Activated naive CD4-positive, alpha-beta T cell treated with anti-CD3 and anti-CD28 coated beads, Interleukin-2, amount 10 ng/mL, durations not matched to agents 7 days and 5 days (primary cell): ENCODE measurements at places on chromosomes 6 and 20.

- no peak for DNase-seq
These were observed 9.2 kb downstream of the ENPP3 start for GRCh38 chr6:131646249-131646670.

DNA sequence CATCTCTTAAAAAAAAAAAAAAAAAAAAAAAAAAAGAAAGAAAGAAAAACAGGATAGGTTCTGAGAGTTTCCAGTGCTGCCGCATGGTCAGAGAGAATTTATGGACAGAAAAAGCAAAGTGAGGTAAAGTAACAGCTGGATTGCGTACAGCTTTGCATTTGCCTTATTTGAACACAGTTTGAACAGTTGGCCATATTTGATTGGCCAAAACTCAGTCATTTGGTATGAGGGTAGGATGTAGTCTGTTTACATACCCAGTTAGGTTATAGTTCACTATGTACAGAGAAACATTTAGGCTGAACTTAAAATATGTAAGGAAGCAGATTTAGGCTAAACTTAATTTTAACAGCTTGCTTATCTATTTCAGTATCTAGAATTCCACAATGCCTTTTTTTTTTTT is 17.5 kb upstream of the L3MBTL1 start:
- no peak for DNase-seq

DNA sequence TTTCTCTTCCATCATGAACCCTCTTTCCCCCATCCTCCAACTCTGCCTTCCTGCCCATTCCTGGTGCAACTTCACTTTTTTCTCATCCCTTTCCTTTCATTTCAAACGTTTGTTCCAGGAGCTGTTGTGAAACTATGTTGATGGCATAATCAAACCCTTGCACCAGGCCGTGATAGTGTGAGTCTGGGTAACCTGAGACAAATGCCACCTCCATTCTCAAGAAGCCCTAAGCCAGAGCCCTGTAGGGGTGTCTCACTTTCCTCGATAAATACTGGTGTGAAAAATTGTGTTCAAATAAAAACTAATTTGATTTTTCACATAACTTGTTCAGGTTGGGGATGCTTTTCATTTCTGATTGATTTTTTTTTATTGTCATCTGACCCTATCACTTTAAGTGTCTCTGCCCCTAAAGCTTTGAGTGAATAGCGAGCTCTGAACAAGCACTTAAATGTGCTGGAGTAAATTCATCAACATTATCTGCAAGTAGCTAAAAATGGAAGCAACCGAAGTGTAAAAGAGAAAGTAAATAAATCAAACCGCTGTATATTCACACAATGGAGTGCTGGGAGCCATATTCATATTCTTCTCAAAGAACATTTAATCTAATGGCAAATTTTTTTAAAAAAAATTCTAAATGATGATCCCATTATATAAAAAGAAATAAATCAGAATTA is 303.1 kb upstream of the CDYL start:
- DNase-seq, result no peak

GRCh38 chr6:94071835-94072234 is 652.5 kb upstream of the EPHA7 start:
- DNase-seq, result no peak

GRCh38 chr20:24863356-24863755 is 85.7 kb upstream of the CST7 start:
- no peak for DNase-seq

DNA sequence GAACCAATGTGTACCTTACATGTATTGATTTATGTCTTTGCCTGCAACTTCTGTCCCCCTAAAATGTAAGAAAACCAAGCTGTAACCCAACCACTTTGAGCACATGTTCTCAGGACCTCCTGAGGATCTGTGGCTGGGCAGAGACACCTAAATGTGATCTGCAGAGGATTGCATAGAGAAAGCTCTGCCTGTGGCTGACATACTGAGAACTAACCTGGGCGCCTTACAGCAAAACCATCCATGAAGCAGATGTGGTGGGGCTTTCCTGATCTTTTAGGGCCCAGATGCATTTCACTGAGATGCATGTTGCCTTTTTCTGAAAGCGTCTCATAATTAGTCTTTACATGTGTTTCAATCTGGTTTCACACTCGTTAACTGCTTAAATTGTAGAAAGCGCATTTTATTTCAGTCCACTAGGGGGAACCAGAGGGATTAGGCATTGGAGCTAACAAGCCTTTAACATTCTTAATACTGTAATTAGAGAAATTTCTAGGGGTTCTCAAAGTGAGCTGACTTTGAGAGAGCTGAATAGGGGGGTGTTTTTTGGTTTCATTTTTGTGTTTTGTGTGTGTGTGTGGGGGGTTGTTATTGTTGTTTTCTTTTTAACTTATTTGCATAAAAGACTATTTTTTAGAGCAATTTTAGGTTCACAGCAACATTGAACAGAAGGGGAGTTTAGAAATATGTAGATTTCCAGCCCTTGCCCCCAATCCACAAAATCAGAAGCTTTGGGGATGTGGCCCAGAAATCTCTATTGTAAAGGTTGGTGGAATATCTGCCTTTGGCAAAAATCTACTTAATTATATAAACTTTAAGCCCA is 50.9 kb upstream of the FAM184A start:
- DNase-seq, result no peak

DNA sequence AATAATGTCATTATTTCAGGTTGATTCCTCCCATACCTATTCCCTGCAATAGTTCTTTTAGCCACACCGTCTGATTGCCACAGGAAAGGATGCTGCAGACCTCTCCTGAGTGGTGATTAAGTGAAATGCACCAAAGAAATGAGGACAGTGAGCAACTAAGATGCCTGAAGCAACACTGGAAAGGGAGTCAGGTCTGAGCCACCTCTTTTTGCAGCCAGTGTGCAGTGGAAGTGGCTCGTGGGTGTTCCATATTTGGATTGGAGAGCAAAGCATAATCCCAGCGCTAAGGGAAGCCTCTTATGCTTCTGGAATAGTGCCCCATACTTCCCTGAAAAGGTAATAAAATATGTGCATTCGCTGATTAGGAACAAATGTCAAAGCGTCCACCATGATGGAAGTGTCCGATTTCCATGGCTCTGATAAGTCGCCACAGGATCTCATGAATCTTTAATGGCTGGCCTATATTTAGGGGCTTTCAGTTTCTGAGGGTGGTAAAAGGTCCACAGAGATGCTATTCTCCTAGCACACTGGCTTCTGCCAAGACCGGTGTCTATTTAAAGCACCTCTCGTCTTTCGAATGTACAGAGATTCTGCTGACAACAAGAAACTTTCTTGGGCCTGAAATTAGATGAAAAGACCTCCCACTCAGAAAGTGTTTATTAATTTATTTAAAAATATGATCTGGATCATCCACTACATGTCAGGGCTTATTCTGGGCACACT is 253.9 kb downstream of the SLC24A3 start:
- DNase-seq, result no peak

DNA sequence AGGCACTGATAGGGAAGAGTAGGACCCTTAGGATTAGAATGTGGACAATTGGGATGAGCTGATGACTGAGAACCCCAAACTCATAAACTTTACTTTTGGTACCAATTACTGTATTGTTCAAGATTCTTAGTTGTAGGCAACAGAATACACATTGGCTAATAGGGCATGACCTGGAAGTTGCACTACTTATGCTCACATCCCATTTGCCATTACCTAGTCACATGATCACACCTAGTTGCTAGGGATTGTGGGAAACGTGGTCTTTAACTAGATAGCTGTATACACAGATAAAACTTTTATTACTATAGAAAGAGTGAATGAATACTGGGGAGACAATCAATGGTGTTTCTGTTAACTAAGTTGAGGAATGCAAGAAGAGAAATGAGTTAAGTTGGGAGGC is 113.4 kb upstream of the AKIRIN2 start:
- DNase-seq, result no peak

DNA sequence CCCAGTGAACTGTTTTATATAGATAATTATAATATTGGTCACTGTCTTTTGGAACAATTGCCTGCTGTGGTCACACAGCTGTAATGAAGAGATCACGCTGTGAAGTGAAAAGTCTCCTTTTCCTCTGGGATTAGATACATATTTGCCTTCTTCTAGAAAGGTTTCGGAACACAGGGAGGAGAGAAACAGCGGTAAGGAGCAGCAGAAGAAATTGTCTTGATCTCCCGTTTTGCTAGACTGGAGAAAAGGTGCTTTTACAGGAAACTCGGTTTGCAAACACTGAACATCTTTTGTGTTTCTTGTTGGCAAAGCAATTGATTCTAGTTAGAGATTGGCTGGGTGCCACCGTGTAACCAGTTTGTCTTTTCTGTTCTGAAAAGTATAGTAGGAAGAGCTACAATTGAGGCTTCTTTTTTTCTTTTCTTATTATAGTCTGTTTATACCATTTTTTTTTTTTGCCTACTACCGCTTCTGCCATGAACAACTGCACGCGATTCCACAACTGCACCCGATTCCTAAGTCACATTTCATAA is 404.1 kb upstream of the ID4 start:
- no peak for DNase-seq

- DNase-seq, result no peak
These were observed 7.2 kb upstream of the KCNB1 start for GRCh38 chr20:49489688-49490087.

DNA sequence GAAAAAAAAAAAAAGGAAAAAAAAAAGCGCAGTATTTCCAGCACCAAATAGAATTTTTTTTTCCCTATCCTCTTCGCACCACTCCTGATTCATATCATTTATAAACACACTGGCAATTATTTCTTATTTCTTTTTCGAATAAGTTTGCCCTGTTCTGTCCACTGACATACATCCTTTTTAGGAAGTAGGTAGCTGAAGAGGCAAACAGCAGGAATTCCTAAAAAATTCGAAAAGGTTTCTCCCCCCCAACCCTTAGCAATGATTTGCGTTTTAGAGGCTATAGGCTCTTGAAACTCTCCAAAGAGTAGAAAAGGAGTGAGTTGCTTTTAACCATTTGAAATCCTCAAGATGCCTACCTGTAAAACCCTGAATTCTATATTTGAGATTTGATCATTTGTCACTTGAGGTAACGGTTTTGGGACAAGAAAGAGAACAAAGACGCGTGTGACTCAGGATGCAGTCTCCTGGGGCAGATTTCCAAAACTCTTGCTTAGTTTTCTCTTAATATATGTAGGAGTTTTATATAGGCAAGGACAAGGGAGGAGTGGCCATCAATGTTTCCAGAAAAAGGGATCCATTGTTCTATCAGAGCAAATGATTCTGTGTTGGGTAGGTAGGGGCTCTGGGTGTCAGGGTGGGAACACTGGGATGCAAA is 531 bp upstream of the CCN2 start:
- no peak for DNase-seq

DNA sequence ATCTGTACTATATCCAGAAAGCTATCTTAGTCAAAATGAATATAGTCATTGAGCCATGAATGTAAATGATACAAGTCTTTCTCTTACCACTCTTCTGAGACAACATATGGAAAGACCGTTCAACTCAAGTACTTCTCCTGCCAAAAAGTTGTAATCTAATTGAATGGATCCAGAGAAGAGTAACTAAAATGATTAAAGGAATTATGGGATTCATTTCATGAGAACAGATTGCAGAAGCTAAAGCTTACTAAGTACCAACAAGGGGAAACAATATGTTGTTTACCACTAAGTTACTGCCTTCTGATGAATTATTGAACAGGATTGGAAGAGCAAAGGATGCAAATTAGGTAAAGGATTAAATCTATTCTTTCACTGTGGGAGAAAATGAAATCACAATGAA is 2.0 kb upstream of the LGSN start:
- DNase-seq, result no peak

GRCh38 chr6:163340201-163340887 is 74.2 kb upstream of the QKI start:
- DNase-seq, result no peak

DNA sequence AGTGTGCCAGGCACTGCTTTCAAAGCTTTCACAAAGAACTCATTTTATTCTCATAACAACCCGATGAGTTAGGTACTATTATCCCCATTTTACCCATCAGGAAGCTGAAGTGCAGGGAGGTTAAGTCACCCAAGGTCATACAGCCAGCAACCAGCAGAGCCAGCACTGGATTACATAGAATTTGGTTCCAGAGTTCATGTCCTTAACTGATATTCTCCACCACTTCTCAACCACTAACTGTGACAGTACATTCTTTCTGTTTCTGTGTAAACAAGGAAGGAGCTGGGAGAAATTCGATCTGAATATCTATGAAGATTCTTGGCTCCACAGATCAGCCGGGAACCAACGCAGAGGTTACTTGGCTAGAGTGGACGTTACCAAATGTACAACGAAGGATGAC is 98.0 kb downstream of the KIF16B start:
- DNase-seq, result no peak

- DNase-seq, result peak; percentile 45
These were observed 9.1 kb downstream of the HIVEP2 start for GRCh38 chr6:142935553-142936517.

- peak; percentile 61 for DNase-seq
These were observed 3.1 kb upstream of the CCDC167 start for GRCh38 chr6:37502703-37503291.

GRCh38 chr20:20759132-20759531 is 46.7 kb upstream of the RALGAPA2 start:
- DNase-seq, result no peak

DNA sequence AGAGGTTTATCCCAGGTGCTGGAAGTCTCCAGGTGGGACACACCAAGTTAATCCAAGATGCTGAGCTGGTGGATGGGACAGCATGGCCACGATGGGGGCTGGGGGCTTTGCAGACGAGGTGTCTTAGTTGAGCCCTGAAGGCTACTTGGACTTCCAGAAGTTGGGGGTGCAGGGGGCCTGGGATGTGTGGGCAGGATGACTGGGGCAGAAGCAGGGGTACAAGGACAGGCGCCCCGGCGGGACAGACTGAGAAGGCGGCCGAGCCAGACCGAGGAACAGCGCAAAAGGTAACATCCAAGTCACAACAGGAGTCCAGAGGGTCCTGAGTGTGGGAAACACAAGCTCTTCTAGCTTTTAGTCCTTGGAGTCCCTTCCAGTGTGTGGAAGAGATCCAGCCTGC is 23.8 kb downstream of the RAMACL start:
- DNase-seq, result no peak

- DNase-seq, result no peak
These were observed 4.5 kb downstream of the HSPA1A start for GRCh38 chr6:31819871-31820299.

- DNase-seq, result no peak
These were observed 648.5 kb downstream of the TFAP2A start for GRCh38 chr6:9766240-9766915.

DNA sequence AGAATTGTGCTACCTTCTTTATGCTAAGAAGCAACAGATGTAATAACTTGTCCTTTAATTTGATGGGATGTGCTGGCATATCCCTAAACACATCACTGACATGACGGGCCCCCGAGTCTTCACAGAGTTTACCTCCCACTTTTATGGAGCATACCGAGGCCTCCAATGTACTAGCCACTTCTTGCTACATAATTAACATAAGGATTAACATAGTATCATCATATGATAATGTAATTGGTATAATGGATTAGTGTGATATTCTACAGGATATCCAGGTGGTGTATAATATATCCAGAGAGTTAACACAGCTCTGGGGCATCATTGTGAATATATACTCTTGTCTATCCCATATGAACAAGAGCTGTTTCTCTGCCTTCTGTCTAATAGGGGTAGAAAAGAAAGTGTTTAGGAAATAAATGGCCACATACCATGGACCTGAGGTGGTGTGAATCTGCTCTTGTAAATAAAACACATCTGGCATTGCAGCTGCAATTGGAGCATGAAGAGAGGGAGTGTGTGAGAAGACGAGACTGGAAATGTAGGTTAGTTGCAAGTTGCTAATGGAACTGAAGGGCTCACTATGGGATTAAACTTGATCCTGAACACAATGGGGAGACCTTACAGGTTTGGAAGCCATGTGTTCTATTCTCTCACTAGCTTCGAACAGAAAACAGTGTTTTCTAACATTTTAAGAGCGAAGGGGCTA is 102.3 kb downstream of the IYD start:
- no peak for DNase-seq
